ENCODE measurements at places on chromosomes 5 and 9.
A peak's percentile ranks its signal among the peaks of the same experiment; 100 is the strongest.

DNA sequence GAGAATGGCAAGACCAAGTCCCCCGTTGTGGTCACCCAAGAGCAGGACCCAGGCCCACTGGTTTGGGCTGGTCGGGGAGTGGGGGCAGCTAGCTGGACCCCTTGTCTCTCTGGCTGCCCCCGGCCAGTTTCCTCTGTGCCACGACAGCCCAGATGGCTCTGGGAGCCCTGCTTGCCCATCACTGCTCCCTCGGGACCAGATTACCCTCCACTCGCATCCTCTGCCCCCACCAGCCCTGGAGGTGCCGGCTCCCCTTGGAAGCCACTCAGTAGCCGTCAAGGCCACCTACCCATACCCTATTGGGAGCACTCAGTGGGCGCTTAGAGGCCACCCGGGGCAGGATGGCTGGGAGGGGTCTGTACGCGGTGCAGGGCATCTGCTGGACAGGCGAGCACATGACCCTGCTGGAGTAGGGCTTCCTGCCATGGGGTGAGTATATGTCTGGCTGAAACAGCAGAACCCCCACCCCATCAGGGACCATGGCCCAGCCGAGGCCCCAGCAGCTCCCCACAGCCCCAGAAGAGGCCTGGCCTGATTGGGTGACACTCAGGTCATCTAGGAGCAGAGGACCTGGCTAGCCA, 70.0 kb downstream of the ZNF354C start:
- no peak for ATAC-seq

DNA sequence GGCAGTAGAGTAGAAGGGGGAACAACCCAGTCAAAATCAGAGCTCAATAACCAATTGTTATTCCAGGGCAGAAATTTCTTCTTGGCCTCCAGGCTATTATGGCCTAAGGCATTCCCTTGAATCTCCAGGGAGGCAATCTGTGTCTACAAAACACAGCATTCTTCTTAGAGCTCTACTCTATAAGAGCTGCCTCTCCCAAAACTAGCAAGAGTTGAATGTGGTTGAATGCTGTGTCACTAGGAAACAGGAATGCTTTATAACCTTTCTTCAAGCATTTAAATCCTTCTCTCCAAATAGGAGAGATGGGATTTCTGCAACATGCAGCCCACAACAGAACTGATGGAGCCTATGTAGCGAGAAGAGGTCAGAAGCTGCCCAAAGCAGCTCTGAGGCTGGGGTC, 97.1 kb upstream of the APC start:
- no peak for ATAC-seq

DNA sequence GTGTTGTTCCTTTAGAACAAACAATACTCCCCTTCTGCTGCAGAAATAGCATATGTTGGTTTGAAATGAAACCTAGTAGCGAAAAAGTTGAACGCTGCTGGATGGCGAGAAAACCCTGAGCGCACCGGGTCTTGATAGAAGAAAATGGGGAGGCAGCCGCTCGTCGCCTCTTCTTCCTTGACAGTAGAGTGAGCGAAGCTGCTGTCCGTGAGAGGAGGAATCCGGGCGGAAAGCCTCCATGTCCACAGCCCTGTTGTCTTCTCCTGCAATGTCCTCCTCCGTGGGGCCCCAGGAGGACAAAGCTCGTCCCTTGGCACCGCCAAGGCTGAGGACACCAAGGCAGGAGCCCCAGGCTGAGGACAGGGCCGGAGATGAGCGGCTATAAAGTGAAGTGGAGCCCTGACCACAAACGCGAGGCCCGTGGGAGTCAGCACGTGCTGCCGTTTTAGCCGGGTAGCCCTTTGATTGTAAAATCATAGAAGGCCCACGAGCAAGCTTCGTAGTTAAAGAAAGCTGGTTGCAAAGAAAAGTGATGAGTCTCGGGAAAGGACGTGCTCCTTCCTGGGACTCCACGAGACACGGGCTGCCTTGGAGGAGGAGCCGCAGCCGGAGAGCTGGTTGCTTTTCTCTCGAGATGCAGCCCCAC, 35.6 kb downstream of the MRPL36 start:
- no peak for ATAC-seq

DNA sequence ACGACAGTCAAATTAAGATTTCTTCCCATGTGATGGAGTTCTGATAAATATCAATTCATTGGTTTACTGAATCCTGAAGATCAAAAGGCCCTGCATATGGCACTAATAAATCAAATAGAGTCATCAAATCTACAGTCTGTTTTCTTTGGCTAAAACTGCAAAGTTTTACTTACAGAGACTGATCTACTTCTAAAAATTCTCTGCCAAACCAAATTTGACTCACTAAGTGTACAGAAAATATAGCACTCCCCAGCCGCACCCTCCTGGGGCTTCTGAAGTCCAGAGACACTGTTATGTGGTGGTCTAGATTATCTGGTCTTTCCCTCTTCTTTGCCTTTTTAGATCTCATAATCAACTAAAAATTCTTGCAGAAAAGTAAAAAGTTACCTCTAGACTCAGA, 237.7 kb downstream of the MLLT3 start:
- no peak for ATAC-seq

GRCh38 chr9:70494221-70494620, 79.8 kb upstream of the KLF9 start:
- ATAC-seq = no peak

GRCh38 chr5:102279711-102280110, 16.4 kb downstream of the SLCO4C1 start:
- no peak for ATAC-seq

GRCh38 chr5:153655201-153655510, 164.7 kb downstream of the GRIA1 start:
- ATAC-seq = no peak

DNA sequence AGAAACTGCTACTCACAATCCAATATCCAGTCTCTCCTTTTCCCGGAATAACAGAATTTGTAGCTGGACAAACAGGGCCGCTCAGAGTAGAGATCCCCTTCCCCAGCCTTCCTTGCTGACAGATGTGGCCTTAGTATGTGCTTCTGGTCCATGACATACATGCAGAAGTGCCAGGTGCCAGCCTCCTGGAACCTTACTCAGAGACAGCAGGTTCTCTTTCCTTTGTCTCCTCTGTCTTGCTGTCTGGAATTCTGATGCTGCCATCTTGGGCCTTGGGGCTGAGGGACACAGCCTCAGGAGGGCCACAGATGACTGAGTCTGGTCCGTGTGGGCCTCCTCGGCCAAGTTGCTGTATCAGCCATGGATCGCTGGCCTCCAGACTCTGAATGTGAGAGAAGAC, 210.1 kb downstream of the PAX5 start:
- ATAC-seq = no peak

GRCh38 chr5:169875091-169875728, 105.1 kb downstream of the INSYN2B start:
- ATAC-seq = no peak

DNA sequence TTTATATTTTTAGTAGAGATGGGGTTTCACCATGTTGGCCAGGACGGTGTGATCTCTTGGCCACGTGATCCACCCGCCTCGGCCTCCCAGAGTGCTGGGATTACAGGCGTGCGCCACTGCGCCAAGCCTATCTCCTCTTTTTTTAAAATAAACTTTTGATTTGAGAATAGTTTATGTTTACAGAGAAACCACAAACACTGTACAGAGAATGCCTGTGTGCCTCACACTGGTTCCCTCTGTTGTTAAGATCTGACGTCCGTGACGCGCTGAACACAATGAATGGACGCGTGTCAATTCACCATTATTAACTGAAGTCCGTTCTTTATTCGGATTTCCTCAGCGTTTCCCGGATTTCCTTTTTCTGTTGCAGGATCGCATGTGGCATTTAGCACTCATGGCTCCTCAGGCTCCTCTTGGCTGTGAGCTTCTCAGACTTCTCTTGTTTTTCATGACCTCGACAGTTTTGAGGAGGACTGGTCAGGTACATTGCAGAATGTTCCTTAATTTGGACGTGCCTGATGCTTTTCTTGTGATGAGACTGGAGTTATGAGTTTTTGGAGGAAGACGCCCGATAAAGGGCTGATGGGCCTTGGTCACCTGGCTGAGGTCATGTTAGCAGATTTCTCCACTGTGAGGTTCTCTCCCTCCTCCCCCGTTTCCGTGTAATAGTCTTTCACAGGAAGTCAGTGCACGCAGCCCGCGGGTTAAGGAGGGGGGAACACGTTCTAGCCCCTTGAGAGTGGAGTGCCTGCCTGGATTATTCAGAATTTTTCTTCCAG, 69.6 kb downstream of the ANKRD33B start:
- ATAC-seq = no peak

DNA sequence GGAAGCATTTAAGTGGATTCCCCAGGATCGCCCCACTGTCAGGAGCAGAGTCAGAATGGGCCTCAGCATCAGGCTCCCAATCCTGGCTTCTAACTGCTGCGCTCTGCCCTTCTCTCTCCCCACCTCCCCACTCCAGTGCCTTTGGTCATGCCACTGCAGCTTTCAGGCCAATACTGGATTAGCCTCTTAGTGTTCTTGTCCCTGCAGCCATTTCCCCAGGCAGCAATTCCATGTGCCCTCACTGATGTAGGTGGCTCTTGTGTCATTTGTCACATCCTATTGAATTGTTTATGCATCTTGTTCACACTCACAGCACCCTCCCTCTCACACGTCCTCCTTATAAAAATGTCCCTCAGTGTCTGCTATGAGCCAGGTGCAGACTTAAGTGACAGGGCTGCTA, 544.2 kb upstream of the DAP start:
- ATAC-seq = no peak

DNA sequence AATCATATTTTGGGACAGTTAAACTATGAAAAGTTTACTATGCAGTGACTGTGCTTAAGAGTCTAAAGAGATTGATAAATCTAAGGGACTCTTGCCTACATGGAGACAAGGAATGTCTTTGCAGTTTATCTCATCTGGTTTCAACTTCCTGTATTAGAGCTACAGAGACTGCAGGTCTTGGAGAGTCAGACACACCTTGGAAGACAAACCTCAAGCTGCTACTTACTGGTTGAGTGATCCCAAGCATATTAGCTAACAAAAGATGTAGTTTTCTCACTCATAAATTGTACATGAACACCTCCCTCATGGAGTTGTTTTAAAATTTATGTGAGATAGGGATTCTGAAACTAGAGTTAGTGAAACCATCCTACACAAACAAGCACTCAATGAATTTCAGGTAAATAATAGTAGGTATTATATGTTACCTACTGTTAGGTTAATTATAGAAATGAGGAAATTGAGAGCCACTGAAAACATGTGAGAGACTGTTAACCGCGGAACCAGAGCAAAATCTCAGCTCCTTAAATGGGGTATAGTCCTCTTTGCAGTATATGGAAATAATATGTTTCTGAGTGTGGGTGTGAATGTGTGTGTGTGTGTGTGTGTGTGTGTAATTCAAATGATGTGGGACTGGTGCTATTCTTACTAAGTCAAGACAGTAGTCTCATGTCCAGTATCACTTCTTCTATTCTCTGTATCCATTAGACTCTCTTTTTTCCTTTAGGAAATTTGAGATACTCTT, 752.1 kb downstream of the DTWD2 start:
- no peak for ATAC-seq

DNA sequence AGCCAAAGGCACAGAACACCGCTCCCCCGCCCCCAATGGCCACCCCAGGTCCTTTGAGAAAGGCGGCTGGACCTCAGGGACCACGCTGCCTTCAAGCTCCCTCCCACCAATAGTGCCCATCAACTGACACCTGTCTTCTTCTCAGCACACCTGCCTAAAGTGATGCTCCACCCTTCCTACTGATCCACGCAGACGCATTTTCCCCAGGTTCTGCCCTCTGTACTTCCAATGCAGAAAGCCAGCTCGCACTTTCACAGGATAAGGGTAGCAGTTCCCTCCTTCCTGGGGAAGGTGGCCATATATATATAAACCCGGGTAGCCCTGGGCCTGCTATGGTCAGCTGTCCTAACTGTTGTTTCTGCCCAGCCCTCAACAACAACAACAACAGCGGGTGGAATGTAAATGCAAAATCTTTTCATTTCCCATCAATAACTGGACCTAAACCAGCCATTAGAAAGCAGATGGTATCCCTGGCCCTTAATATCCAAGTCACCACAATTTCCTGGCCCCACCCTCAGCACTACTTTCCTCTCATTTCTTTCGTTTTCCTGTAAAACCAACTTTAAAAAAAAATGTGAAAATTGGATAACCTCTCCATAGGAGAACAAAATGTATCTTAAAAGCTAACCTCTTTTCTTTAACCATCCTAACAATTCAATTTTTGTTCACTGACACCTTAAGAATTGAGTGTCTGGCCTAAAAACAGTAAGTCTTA, 1.7 kb downstream of the GOLM1 start:
- ATAC-seq = no peak

- no peak for ATAC-seq
These were observed 72.3 kb downstream of the RAPGEF1 start for GRCh38 chr9:131667576-131667975.

- peak; percentile 53 for ATAC-seq
These were observed 680 bp upstream of the RFK start for GRCh38 chr9:76394960-76395252.

DNA sequence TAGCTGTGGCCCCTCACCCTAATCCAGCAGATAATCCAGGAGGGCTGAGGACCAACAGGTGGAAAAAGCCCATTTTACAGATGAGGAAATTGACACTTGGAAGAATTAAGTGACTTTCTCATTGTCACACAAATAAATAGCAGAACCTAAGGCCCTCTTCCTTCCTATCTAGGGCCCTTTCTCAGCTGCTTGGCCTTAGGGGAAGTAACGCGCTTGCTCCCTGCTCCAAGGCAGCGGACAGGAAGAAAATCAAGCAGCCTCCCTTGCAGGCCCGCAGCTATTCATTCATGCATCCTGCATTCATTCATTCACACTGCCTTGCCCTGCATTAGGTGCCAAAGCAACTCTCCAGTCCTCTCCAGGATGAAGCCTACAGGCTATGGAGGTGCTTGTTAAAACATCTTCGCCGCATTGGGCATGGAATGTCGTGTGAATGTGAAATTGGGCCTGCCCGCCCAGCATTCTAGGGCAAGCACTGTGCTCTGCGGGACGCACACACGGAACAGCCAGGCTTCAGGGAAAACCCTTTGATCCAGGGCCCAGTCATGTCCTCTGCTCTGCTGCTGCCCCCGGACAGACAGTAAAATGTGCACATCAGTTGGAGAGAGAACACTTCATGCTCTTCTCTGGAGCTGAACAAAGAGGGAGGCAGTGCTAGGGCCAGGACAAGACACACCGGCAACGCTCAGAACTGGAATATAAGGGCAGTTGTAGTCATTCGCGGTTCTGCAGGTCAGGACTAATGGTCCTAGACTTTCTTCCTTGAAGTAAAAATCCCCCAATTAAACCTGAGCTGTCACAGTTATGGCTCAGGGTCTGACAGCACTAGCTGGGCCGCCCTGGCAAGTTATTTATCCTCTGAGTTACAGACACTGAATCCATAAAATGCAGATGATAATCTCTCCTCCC, 166.0 kb downstream of the COL23A1 start:
- ATAC-seq = no peak

- no peak for ATAC-seq
These were observed 201.7 kb downstream of the PAPPA start for GRCh38 chr9:116355153-116355921.

DNA sequence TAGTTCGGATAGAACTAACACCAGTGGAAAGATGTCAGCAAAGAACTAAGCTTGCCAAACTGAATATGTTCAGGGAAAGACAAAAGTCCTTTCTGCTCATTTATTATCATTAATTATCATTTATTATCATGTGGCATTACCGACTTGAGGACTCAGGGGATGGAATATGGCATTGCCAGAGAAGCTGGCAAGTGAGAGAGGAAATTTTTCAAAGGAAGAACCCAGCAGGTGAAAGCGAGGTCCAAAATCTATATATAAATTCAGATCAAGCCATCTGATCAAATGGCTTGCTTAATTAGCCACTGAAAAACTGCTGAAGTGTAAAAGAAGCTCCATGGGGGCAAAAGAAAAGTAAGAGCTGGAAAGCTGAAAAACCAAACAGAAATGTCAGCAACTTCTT, 1049.6 kb upstream of the SEMA6A start:
- no peak for ATAC-seq
